CD8-positive, alpha-beta T cell (primary cell): ENCODE measurements at places on chromosomes 2 and 18.

DNA sequence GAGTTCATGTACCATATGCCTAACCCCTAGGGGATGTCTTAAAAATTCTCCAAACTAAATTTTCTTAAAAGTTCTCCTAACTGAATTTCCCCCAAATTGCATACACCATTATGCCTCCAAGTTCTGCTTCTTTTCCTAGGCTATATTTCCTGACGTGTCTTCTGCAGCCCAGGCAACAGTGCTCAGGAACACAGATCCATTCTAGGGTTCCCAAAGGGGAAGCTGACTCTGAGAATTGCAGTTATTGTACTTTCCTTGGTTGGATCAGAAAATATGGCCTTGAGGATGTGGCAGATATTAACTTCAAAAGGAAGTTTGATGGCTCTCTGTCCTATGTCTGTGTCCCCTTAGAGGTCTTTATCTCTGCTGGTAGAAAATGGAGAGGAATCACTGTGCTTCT lies 124.3 kb downstream of the TMEM17 start:
- DNase-seq = no peak

GRCh38 chr2:224729435-224729834 lies 13.3 kb upstream of the CCDC195 start:
- no peak for DNase-seq

DNA sequence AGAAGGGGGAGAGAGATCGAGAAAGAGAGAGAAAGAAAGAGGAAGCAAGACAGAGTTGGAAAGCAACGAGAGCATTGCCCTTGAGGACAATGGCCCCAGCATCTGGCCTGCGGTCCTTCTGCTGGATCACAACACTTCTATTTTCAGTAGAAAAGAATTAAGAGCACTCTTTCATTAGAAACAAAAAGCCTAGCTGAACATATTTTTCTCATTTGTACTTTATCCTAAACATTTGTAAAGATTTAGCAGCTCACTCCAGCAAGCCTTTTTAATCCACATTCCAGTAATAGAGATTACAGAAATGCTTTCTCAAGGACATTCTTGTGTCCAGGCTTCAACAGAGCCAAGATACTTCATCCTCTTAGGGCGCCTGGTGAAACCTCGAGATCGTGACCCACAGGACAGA lies 31.6 kb upstream of the AFF3 start:
- no peak for DNase-seq

DNA sequence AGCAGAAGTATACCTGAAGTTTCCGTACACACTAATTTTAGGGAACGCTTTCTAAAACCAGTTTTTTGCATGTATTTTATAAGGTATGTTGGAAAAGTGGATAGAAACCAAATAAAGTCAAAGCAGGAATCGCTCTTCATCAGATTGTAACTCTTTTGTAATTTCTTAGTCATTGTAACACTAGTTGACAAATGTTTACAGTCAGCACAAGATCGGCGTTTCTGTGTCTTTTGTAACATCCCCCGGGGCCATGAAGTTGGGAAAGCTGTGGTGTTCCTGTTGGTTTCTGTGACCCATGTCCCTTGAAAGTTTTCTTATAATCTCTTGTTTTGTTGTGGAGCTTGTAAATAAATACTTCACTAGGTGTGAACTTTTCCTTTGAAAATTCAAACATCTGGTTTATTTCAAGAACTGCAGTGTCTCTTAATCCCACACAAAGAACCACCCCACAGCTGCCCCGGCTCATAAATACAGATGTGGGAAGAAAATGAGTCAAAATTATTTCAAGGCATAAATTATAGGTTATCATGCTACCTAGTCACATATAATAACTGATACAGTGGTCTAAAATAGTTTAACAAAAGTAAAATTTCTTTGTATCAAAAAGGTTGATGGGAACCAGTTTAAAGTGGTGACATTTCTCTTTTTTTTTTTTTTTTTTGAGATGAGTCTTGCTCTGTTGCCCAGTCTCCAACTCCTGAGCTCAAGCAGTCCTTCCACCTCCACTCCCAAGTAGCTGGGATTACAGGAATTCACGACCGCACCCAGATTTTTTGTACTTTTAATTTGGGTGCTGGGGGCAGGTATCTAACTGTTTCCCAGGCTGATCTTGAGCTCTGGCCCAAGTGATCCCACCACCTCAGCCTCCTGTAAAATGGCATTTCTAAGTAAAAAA lies 751 bp upstream of the NMI start:
- DNase-seq = peak; percentile 12

- DNase-seq = no peak
Measured at GRCh38 chr2:174785481-174785880, 21.2 kb upstream of the CHRNA1 start.

- no peak for DNase-seq
Measured at GRCh38 chr2:85503851-85504777, 34.9 kb upstream of the MAT2A start.

- DNase-seq = no peak
Measured at GRCh38 chr2:153871231-153872221, at the start of gene GALNT13. TSS of gene GALNT13 (plus strand) at chr2:153871922.

DNA sequence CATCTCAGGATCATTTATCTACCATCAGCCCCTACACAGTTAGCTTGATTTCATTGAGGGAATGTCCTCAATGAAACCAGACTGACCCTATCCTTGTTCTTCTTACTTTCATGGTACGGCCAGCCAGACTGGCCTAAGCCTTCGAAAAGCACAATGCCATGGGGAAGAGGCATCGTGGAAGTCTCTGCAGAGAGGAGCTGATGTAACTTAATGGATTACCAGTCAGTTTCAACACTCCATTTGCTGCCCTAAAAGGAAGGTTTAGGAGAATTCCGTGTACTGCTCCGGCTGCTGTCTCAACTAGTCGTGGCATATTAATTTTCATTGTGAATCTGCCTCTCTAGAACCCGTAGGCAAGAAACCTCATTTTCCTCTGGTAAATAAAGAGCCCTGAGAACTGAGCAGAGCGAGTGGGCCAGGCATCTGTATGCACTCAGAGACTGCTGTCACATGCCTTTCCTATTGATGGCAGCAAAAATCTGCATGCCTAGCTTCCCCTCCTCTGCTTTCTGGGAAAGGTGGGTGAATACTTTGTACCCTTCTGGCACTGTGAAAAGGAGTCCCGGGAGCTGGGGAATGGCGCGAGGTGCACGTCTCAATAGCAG lies 184.9 kb downstream of the KLHL29 start:
- no peak for DNase-seq
